ENCODE measurements at places on chromosomes 1 and 21. TPM values are rescaled to one million over a fixed set of nuclear protein-coding genes. Genes with fewer than 3 reads are reported as not detected.

The PGLYRP4 gene
- not detected for total RNA-seq

The LINGO4 gene
- total RNA-seq: 1.3 TPM

DNA sequence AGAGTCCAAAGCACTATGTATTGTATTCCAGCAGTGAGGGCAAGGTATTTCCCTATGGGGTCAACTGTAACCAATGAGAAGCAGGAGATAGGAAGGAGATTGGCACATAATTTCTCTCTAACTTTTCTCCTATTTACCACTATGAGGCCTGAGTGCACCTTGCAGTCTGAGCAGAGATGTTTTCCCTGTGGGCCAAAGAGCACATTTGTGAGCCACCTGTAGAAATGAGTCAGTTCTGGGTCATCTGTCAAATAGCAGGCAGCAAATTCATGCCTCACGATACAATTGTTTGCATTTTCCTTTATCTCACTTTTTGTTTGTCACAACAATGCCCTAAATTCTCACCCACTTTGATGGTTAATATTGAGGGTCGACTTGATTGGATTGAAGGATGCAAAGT is 547.2 kb upstream of the NCAM2 start:
- H3K4me3 ChIP-seq: no peak overlapping the region
- DNase-seq: no peak
- H3K27me3 ChIP-seq: no peaks in the 10 kb centered on the region
- H3K36me3 ChIP-seq: no peaks in the 10 kb centered on the region
- H3K4me1 ChIP-seq: no peaks in the 10 kb centered on the region

GRCh38 chr1:214989341-214989740 is 93.2 kb upstream of the KCNK2 start:
- no peak overlapping the region for H3K4me3 ChIP-seq
- no peaks in the 10 kb centered on the region for H3K4me1 ChIP-seq
- H3K27ac ChIP-seq: no peak overlapping the region
- no peak for DNase-seq
- no peaks in the 10 kb centered on the region for H3K27me3 ChIP-seq

GRCh38 chr21:31660591-31660990 is 1.1 kb downstream of the SOD1 start:
- peak overlapping the region; percentile 73 for H3K4me3 ChIP-seq
- H3K36me3 ChIP-seq: no peaks in the 10 kb centered on the region
- no peaks in the 10 kb centered on the region for H3K4me1 ChIP-seq

The RRP1B gene
- total RNA-seq: 10.7 TPM

The CFHR4 gene
- total RNA-seq: not detected

DNA sequence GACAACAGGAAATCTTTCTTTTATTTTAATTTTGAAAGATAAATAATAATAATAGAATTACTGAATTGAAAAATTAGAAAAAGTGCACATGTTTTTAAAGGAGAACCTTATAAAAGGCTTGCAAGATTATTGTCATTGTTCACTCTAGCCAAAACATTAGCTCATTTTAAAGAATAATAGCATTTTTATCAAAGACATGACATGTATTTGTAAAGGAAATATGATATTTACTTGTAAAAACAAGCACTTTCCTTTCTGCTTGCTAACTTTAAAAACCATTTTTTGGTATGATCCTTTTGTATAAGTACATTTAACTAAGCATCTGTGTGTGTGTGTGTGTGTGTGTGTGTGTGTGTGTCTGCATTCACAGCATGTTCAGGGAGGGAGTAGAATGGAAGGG is 156.3 kb upstream of the C1orf87 start:
- no peak overlapping the region for H3K4me3 ChIP-seq
- DNase-seq: no peak
- no peaks in the 10 kb centered on the region for H3K36me3 ChIP-seq

DNA sequence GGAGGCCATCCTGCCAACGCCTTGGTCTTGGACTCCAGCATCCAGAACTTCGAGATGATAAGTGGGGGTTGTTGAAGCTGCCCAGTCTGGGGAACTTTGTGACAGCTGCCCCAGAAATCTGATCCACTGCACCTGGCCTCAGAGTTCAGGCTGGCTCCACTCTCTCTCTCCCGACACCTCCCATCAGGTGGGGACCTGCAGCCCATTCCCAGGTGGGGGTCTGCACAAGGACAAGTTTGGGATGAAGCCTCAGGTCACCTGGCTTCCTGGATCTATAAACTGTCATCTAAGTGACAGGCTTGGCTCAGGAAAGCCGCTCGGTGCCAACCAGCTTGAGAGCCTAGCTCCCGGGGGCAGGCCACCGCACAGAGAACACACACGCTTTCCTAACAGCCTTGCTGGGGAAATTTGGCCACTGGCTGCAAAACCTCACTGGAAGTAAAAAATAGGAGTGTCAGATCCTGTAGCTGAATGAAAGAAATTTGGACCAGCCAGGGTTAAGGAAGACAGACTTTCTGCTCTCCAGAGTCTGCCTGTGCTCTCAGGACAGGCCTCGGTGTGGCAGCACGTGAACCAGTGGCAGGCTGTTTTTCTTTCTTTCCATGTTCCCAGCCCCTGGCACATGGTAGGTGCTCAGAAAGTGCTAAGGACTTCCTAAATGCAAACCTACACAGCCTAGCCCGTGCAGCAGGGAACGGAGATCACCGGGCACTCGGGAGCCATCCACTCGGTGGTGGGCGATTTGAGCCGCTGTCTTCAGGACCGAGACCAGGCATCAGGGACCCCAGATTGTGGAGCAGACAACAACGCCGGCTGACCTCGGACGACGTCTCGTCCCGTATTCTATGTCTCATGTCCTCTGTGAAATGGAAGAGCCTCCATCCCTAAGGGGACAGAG is 42.6 kb upstream of the LBR start:
- no peak overlapping the region for H3K27ac ChIP-seq
- H3K4me1 ChIP-seq: peaks cover 10% of the 10 kb centered on the region
- H3K36me3 ChIP-seq: no peaks in the 10 kb centered on the region
- no peak for DNase-seq
- no peak overlapping the region for H3K4me3 ChIP-seq

The GJB3 gene
- 1.9 TPM for total RNA-seq

DNA sequence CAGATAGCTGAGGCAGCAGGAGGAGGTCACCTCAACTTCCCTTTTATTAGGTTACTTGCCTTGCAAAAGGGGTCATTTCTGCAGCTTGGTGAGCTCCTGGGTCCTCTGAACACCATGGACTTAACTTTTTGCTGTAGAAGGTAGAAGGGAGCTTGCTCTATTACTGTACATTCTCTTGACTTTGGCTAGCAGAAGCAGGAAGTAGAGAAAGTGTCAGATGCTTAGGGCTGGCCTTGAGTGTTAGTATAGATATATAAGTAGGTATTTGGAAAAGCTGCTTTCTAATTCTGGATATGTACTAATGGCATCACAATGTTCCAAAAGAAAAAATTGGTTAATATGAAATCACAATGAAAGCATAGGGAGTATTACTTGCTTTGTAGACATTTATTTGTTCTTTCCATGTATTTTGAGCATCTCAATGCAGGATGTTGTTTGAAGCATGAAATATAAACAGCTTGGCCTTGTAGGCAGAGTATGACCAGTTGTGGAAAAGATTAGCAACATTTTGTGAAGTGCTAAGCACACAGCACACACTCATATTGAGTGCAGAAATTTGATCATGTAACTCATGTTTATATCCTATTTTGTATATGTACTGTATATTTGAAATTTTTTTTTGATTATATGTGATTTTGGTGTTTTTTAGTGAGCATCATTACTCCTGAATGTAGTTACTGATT is 108.8 kb downstream of the DYRK1A start:
- H3K27me3 ChIP-seq: no peaks in the 10 kb centered on the region
- DNase-seq: no peak
- H3K4me3 ChIP-seq: no peak overlapping the region

The ASPM gene
- total RNA-seq: 3.2 TPM

DNA sequence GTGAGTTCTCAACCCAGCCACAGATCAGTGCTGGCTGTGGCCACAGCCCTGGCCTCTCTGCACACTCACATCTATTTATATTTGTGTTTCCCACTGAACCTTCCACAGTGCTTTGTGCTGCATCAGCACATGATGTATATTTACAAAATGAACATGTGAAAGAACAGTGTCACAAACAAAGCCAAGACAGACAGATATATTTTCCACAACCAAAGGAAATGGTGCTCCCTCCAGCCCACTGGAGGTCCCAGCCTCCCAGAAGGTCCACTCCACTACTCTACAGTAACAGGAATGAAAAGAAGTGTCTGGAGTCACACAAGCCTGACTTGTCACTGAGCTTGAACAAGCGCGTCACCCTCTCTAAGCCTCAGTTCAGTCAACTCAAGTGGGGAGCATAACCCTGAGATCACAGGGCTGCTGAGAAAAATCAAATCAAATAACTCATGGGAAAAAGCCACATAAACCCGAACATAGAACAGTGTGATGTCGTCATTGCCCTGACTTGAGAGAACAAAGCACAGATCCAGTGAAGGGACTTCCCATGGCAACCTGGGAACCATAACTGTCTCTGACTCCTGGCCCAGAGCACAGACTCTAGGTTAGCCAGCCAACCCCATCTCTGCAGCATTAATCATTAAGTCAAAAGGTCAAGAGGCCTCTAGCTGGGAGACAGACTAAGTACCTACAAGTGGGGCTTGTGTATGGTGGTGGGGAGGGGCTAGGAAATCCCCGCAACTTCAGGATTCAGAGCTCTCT is 121.2 kb downstream of the TRABD2B start:
- H3K27me3 ChIP-seq: no peaks in the 10 kb centered on the region
- H3K4me3 ChIP-seq: no peak overlapping the region
- no peak overlapping the region for H3K27ac ChIP-seq
- DNase-seq: no peak

DNA sequence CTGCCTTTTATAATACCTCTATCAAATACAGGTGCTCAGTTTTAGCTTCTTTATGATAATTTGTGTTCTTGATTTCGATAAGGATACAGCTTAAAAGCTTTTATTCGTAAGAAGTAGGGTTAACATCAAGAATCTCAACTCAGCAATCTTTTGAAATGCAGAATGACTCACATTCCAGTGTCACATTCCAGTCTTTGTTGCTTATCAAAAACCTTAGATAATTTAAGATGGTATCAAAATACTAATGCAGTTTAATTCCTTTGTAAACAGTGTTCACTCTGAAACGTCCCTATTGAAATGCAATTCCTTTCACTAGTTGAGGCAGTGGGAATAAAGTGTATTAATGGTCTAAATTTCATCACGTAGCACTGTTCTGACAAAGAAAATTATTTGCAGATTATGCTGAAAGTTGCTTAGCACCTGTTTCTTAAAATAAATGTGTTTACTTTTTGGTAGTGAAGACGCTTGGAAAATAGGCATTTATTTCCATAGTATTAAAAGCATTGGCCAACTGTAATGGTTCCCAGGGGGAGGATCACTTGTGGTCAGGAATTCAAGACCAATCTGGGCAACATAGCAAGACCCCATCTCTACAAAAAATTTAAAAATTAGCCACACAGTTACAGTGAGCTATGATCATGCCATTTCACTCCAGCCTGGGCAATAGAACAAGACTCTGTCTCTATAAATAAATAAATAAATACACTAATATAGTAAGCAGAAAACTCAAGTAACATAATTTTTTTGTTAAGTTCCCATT is 10.1 kb upstream of the CNN3 start:
- H3K27me3 ChIP-seq: no peaks in the 10 kb centered on the region
- DNase-seq: no peak

The MFAP2 gene
- total RNA-seq: not detected

GRCh38 chr1:114334297-114334696 is 176.7 kb downstream of the TRIM33 start:
- DNase-seq: no peak
- H3K27me3 ChIP-seq: no peaks in the 10 kb centered on the region
- no peak overlapping the region for H3K4me3 ChIP-seq
- no peak overlapping the region for H3K27ac ChIP-seq
- H3K4me1 ChIP-seq: no peaks in the 10 kb centered on the region
